ENCODE measurements at places on chromosomes 5 and 9. TPM values are rescaled to one million over a fixed set of nuclear protein-coding genes. Genes with fewer than 3 reads are reported as not detected.

IFNK gene
- polyA plus RNA-seq: not detected

DNA sequence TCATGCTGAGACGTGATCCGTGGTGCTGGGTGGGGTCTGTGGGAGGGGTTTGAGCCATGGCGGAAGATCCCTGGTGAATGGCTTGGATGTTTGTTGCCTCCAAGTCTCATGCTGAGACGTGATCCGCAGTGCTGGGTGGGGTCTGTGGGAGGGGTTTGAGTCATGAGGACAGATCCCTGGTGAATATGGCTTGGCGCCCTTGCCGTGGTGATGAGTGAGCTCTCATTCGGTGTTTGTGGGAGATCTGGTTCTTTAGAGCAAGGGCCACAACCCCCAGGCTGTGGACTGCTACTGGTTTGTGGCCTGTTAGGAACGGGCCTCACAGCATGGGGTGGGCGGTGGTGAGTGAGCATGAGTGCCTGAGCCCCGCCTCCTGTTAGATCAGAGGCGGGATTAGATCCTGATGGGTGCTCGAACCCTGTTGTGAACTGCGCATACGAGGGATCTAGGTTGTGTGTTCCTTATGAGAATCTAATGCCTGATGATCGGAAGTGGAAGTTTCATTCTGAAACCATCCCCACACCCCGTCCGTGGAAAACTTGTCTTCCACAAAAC, 31.2 kb downstream of the NKD2 start:
- no peak for DNase-seq

PLAC8L1 gene
- polyA plus RNA-seq: not detected

KIF3A gene
- 2.2 TPM for polyA plus RNA-seq

HAPLN1 gene
- polyA plus RNA-seq: 0.07 TPM

Measured in heart right ventricle (tissue), 16 donors.